ENCODE measurements at places on chromosomes 16 and 17. TPM values are rescaled to one million over a fixed set of nuclear protein-coding genes. Genes with fewer than 3 reads are reported as not detected.

The PHOSPHO1 gene
- 0.48 TPM for total RNA-seq

- no peak for DNase-seq
Measured at GRCh38 chr17:14204084-14204483, 32.6 kb downstream of the CDRT15 start.

- DNase-seq: no peak
Measured at GRCh38 chr17:81884968-81885367, 6.4 kb downstream of the ALYREF start.

The LRRC37A gene
- 2.9 TPM for total RNA-seq

The LCAT gene
- total RNA-seq: 33.3 TPM
